Urothelium cell line (cell line): ENCODE measurements at places on chromosomes 2 and 18.

GRCh38 chr2:9390151-9390850 is 33.0 kb downstream of the ITGB1BP1 start:
- no peak for DNase-seq

- no peak for DNase-seq
Observed at GRCh38 chr2:73110168-73111072, 2.3 kb downstream of the RAB11FIP5 start.

- no peak for DNase-seq
Observed at GRCh38 chr2:207051385-207051965, 112.2 kb downstream of the CPO start.

DNA sequence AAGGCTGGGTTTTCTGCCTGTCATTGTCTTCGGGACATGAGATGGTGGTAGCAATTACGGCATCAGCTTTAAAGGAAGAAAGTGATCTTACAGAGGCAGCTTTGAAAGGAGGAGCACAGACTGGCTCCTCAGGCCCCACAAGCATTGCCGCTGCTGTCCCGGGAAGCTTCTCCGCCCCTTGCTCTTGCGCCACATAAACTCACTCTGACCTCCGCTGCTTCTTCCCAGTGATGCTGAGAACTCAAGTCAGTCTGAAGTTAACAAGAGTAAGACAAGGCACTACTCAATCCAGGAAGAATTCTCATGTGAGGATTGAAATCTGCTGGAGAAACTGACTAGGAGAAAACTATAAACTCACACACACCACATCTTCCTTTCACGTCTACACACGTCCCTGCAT is 112.4 kb upstream of the RIOK3 start:
- DNase-seq: no peak

- DNase-seq: no peak
Observed at GRCh38 chr18:38576916-38577315, 1011.3 kb upstream of the CELF4 start.

DNA sequence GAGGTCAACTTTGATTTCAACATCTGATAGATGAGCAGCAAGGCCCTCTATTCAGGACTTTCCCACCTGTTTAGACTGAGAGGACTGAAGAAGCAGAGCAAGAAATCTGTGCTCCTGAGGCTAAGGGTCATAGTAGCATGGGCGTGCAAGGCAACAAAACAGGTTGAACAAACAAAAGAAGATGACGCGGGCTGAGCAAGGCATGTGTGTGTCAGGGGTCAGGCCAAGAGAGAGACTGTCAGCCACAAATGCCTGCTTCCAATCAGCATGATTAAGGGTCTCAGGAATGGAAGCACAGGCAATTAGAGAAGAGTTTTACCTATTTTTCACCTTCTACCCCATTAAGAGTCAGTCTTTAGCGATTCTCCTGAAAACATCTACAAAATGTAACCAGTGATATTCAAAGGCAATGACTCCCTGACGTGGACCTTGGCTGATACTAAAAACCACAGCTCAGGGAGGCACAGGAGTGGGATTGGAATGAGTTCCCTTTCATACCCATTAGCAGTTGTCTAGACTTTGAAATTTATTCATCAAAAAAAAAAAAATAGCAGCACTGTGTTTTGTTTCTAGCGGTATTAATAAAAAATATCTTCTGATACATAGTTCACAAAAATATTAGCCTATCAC is 81.9 kb downstream of the DYNAP start:
- no peak for DNase-seq

DNA sequence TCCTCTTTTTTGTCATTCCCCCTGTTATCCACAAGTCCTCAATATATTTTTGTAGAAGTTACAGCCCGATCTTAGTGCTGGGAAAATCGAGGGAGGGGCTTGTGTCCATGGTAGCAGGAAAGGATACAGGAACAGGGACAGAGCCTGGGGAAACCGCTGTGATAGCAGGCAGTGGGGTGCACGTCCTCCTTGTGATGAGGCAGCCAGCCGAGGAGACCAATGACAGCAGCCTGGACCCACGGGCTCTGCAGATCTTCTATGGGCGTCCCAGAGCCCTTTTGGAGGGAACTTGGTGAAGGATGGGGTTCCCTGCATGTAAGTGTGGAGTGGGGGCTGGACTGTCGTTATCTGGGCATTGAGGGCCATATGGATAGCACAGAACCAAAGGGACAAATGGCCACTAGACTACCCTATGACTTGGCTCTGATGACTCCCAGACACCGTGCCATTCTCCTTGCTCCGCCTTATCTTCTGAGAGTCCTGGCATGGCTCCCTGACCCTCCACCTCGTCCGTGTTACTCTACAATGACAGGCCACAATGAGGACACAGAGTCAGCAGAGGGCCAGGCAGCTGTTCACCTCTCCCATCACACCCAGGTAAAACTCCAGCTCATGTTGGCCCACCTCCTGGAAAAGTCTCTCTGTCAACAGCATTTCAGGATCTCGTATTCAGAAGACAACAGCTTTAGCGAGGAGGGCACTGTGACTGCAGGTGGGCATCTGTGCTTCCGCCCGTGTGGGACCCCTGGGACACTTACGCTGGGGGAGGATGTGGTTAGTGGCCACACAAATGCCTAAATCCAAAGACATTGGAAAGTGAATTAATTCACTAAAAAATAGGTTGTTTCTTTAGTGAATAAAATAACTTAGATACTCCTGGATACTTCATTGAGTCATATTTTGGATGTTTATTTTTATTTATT is 100.1 kb downstream of the VAPA start:
- no peak for DNase-seq

GRCh38 chr18:71079606-71080005 is 790.8 kb downstream of the SOCS6 start:
- DNase-seq: no peak
